ENCODE measurements at places on chromosomes 13 and 19.

DNA sequence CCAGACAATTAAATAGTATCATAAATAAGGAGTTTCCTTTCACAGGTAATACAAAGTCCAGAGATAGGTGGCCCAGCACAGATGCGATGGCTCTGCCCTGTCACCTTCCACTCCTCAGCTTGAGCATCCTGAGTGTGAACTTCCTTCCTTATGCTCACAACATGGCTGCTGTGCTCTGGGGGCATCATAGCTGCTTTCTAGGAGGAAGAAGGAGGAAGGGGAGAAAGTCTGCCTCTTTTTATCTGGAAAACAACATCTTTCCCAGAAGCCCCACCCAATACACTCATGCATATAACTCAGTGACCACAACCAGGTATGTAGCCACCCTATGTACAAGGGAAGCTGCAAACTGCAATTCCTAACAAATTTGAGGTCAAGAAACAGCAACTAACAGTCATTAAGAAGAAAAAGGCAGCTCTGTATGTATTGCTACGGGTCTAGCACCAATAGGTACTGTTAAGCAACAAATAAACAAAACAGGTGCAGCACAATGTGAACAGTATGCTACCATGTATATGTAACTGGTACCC, 201.2 kb upstream of the UBL3 start:
- no peak for DNase-seq

DNA sequence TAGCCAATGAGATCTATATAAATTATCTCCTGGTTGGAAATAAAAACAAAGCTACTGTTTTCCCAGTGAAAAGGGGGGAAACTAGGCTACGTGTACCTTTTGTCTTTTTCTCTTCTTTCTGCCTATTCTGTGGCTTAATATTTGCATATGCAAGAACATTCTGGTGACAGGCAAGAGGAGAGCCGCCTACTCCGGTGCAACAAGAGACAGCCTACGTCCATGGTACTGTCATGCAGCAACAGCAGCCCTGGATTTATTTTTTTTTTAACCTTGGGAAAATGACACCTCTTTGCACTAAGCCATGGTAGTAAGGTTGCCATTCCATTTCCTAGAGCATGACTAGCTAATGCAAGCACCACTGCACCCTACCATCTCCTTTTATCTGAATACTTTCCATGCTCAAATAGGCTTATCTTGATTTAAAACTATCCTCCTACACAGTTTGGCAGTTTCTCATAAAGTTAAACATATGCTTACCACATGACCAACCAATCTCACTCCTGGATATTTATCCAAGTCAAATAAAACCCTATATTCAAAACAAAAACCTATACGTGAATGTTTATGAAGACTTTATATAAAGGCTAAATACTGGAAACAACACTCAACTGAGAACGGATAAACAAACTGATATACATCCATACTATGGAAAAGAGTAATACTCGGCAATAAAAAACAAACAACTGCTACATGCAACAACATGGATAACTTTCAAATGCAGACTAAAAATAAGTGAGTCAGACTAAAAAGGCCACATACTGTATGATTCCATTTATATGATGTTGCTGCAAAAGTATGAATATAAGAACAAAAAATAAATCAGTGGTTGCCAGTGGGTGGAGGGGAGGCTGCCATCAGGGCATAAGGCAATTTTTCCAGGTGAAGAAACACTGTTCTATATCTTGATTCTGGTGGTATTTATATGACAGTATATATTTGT, 17.3 kb downstream of the NUFIP1 start:
- no peak for DNase-seq

- no peak for DNase-seq
Measured at GRCh38 chr13:80685942-80686341, 345.0 kb upstream of the SPRY2 start.

GRCh38 chr19:48659768-48660167, 13.0 kb downstream of the NTN5 start:
- DNase-seq: no peak

DNA sequence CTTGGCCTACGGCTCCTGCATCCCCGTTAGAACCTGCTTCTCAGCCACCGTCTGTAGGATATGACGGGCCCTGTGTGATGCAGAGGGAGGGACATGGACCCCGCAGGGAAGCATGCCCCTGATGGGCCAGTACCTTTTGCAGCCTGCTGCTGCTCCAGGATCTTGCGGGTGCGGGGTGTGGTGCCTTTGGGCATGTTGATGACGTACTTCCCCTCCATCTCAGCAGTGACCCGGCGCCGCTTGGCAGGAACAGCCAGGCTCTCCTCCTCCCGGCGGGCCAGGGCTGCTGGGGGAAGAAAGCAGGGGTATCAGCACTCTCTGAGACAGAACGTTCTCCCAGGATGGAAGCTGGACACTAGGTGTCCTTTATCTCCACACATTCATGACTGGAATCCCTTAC, 22.0 kb downstream of the C19orf47 start:
- DNase-seq: no peak

- DNase-seq: no peak
Measured at GRCh38 chr19:30263830-30264381, 108.3 kb upstream of the ZNF536 start.

Data from CD8-positive, alpha-beta memory T cell (primary cell).